ENCODE measurements at places on chromosomes 11 and 22.

DNA sequence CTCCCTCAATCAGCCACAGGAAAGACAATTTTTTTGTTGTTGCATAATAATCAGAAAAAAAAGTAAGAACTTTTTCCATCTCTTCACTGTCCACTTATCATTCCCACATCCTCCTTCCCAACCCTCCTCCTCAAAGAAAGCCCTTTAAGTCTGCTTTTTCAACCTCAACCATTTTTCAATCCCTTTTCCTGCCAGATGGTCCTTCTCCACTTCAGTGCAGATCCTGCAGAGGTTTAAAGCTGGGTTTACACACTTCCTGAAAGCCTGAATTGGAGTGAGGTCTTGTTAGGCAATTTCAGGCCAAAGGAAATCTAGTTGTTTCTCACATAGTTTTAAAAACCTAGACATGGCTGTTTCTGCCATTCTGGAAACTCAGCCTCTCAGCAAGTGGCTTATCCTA is 78.3 kb downstream of the RPL27A start:
- DNase-seq, result no peak

- DNase-seq, result no peak
These were observed 16.6 kb downstream of the RTN4RL2 start for GRCh38 chr11:57476757-57477506.

- DNase-seq, result no peak
These were observed 9.8 kb upstream of the SPI1 start for GRCh38 chr11:47387944-47388696.

- DNase-seq, result no peak
These were observed at the start of gene C11orf68 for GRCh38 chr11:65918211-65919140. TSS of gene C11orf68 (minus strand) at chr11:65919062. CDS start at chr11:65919031, 31 bp downstream.

GRCh38 chr11:74288161-74288560 is 23.3 kb downstream of the P4HA3 start:
- no peak for DNase-seq

All from T-helper 9 cell (primary cell).